Left cardiac atrium (tissue), 4 donors: ENCODE measurements at places on chromosomes 16 and 17. TPM values are rescaled to one million over a fixed set of nuclear protein-coding genes. Genes with fewer than 3 reads are reported as not detected.

DNA sequence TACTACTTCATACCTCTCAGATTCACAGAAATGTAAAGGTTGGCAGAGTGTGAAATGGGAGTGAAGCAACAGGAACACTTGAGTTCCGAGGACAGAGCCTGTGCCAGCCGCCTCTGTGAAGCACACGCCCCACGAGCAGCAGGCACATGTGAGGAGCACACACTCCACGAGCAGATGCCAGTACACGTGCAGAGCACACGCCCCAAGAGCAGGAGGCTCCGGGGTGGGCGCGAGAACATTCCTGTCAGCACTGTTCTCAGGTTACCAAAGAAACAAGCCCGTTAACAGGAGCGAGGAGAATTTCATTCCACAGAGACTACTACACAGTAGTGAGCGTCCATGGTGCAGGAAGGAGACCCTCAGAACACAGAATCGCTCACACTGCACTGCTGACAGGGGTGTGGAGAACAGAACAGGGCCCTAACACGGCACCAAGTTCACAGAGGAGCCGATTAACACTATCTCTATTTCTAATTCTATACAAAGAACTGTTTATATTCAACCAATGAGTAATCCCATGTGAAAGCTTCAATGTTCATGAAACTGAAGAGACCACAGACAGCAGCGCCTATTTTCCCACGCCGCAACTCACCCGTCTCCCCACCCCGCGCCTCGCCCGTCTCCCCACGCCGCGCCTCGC, 40.1 kb downstream of the KLHDC4 start:
- no peak for DNase-seq

GRCh38 chr16:81366316-81366932, 51.7 kb downstream of the GAN start:
- no peak for DNase-seq

- no peak for DNase-seq
Measured at GRCh38 chr17:27414271-27414670, 42.0 kb upstream of the KSR1 start.

DNA sequence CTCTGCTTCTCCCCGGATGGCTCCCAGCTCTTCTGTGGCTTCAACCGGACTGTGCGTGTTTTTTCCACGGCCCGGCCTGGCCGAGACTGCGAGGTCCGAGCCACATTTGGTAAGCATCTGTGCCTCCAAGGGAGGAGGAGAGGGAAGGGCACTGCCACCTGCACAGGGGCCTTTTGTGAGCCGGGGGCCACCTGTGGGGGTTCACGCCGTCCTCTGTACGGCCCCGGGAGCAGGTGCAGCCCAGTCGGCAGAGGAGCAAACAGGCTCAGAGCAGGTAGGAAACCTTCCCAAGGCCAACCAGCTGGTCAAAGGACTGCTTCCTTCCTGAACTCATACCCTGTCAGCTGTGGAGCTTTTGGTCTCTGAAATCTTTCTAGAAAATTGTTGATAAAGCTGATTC, 3.3 kb upstream of the EFNB3 start:
- DNase-seq, result no peak

DNA sequence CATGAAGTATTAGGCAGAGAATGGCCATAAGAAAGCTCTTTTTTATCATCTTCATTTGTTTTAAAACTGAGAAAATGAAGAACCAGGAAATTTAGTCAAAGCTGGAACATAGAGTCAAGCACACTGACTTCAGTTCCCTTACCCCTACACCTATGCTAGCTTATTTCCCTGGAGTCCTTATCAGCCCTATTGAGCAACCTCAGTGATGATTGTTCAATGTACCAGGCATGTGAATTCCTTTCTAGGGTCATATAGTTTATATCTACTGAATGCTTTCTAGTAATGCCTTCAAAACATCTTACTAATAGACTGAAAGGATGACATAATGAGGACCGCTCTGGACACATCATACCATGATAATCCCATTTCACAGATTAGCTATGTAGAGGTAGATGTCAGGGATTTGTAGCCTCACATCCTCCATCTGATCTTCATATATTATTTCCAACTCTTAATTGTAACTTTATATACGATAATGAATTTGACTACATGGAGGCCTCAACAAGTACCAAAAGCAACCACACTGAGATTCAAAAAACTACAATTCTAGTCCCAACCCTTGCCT, 460.4 kb upstream of the DYNLRB2 start:
- no peak for DNase-seq

GRCh38 chr16:3553138-3553923, 23.9 kb downstream of the NLRC3 start:
- DNase-seq, result no peak

DNA sequence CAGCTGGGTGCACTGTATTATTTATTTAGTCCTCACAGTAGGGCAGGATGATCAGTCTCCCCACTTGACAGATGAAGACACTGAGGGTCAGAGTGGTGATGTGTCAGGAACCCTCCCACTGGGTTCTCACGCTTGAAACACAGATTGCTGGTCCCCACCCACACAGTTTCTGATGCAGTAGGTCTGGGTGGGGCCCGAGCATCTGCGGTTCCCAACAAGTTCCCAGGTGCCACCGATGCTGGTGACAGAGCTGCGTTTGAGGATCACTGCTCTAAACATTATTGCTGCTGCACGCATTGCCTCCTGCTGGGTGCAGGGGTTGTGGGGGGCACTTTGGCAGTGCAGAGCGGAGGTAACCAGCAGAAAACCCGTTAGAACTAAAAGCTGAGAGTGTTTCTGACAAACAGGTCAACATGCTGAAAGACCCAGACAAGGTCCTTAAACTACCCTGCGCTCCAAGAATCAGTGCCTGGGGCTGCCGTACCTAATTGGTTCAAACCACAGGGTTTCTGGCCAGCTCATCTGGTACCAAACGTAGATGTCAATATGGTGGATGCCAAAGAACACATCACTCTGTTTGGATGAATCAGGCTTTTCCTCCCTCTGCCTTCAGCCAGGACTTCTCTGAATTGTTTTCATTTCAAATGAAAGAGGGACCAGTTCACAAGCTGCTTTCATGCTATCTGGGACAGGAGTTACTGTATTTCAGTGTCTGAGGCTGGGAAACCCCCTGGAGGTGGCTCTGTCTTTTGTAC, 76.0 kb downstream of the ABCC1 start:
- peak; percentile 34 for DNase-seq

Gene CCDC40
- 9.8 TPM for total RNA-seq

Gene GNGT2
- total RNA-seq, result 1.9 TPM

Gene CES1
- total RNA-seq, result 58.2 TPM

Gene ADORA2B
- total RNA-seq, result 1.0 TPM

Gene TLCD3B
- not detected for total RNA-seq
